ENCODE measurements at places on chromosomes 7 and 10.

- DNase-seq: no peak
Observed at GRCh38 chr7:67406976-67407375, 410.3 kb downstream of the TYW1 start.

DNA sequence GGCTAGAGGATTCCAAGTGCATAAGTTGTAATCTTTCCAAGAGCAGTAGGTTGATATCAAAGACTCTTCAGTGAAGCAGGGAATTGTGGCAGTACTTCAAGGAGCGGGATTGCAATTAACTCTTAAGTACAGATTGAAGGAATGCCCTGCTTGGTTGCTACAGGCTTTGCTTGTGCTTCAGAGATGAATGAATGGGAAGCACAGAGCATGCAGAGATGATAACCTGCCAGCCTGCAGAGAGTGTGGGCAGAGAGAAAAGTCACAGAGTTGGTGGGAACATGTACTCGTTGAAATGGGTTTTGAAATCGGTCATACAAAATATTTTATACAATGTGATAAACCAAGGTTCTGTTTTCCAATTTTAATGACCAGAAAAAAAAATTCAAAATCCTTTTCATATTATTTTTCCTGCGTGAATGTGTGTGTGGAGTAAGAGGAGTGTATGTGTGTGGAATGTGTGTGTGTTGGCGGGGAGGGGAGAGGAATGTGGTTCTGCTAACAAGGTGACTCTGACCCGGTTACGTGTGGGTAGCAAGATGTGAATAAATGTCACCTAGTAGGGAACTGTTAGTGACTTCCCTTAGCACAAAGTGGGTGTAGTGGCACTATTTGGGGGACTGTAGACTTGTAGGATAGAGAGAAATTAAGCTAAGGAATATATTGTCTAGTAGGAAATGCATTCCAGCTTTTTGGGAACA lies 697.8 kb downstream of the GATA3 start:
- DNase-seq: no peak

DNA sequence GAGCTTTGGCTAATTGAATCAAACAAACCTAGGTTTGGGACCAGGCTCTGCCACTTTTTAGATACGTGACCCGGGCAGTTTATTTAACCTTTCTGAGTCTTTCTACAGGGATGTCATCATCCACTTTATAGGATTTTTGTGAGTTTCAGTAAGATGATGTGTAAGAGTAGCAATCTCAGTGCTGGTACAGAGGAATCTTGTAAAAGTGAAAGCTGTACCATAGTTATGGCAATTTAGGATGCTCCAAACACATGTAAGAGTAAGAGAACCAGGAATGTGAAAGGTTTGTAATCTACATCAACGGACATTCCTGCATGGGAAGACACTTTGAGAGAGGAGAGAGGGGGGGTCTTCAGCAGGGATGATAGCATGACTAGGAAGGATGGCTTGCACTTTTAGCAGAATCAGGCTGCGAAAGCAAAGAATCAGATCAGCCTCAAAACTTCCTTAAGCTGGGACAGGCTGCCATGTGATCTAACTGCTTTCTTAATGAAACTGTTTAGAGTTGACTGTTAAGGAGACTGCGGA lies 968 bp downstream of the NOLC1 start:
- DNase-seq: no peak

- no peak for DNase-seq
Observed at GRCh38 chr10:114953047-114953446, 15.1 kb downstream of the TRUB1 start.

DNA sequence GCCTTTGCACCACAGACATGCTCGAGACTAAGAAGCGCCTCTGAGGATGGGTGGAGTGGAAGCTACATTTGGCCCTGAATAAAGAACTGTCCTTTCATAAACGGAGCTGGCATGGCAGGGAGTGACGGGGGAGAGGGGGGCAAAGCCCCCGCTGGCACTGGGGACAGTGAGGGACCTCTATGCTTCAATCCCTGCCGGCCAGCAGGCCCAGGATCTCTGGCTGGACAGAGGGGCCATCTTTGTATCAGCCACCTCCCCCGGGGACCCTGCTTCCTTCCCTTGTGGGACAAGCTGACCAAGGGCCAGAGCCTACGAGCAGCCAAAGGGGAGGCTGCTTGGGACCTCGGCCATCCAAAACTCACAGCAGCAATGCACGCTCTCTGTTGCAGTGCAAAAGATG lies 28.2 kb upstream of the ECHDC3 start:
- DNase-seq: no peak

GRCh38 chr10:127227663-127228062 lies 31.3 kb upstream of the INSYN2A start:
- no peak for DNase-seq

DNA sequence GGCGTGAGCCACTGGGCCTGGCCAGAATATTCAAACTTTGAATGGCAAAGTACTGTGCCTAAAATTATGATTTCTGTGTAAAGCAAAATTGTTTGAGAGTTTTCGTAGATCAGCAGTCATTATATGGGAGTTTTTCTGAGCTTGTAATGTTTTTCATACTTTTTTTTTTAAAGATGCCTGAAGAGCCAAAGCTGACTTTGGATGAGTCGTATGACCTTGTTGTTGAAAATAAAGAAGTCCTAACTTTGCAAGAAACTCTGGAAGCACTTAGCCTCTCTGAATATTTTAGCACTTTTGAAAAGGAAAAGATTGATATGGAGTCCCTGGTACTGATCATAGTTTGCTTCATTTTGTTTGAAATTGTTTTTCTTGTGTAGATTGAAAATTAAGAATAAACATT lies 26.7 kb downstream of the SEC23IP start:
- no peak for DNase-seq
